ENCODE measurements at places on chromosomes 2 and 18.

DNA sequence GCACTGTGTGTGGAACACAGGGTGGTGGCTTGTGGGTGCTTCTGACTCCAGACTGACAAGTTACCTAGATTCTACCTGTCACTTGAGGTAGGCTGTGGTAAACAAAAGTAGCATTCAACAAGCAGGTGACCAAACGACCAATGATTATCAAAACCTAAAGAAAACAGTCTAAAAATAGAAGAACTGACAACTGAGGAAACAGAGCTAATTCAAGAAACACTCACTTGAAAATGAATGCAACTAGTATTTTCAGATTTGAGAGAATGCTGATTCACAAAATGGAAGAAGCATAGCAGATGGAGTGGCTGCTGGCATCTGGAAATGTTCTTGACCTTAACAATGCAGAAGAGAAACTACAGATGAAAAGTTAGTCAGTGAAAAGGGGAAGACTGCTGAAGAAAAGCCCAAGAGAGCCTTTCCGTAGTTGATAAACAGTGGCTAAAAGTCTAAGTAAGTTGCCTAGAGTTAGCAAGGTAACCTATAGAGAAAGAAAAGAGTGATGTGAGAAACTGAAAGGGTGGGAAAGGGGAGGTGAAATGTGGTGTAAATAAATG is 170.4 kb downstream of the NCK2 start:
- no peak for DNase-seq

- DNase-seq, result no peak
Measured at GRCh38 chr2:30288561-30288960, 57.2 kb downstream of the LBH start.

DNA sequence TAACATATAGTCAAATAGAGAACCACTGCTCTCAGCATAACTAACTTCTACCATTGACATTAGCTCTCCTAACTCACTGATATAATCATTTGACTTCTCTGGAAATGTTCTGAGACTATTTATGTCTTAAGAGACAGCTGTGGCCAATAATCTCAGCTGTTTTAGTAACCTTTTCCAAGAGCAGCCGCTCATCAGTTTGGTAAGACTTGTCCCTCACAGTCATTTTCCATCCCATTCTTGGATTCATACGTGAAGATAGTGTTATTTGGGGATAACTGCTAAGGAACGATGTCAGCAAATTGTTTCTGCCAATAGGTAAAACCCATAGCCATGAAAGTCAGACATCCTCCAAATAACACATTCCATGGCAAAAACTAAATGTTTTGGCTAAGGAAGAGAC is 127.8 kb downstream of the LNPK start:
- DNase-seq, result no peak

- no peak for DNase-seq
Measured at GRCh38 chr2:121860033-121860757, 104.7 kb downstream of the TSN start.

DNA sequence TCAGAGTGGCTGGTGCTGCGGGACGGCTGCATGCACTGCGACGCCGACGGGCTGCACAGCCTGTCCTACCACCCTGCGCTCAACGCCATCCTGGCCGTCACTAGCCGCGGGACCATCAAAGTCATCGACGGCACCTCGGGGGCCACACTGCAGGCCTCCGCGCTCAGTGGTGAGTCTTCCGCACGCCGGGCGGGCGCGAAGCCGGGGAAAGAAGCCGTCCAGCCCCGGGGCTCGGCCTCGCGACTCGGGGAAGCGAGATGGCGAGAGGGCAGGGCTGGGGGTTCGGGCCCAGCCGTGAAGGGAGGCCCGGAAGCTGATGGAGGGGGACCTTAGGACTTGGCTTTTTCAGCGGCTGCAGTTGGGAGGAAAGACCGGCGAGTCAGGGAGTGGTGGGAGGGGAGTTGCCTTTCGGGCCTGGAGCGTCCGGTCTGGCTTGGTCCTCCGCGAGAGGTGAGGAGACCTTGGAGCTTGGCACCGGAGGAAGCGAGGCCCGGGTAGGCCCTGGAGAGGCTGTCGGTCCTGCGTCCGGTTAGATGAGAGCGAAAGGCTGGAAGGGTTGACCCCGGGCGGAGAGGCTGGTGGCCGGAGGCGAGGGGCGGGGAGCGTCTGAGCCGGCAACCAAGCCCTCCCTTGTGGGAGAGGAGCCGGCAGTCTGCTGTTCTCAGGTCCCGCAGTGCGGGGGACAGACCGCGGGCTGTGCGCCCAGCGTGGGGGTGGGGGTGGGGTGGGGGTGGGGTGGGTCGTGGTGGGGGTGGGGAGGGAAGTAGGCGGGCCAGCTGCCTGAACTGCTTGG is 691 bp downstream of the BIRC6 start:
- no peak for DNase-seq

DNA sequence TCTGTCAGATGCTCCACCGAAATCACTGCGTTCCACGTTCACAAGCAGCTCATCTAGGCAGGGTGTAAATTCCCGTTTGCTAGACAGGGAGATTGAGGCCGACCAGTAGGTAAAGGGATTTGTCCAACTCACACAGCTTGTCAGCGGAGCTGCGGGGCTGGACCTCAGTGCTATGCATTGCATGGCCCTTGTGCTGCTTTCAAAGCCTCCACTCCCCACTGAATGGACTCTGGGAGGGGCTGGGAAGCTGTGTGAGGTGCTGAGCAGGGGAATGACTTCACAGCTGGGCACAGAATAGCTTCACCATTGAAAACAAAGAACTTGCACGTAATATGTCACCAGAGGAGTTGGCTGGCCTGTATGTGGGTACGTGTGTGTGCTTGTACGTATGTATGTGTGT is 21.4 kb downstream of the CELF4 start:
- no peak for DNase-seq

GRCh38 chr2:210626849-210627248 is 70.5 kb downstream of the CPS1 start:
- DNase-seq, result no peak

- no peak for DNase-seq
Measured at GRCh38 chr2:64605026-64605471, 48.7 kb downstream of the SERTAD2 start.

- DNase-seq, result no peak
Measured at GRCh38 chr2:71620116-71620515, 166.8 kb downstream of the DYSF start.

- no peak for DNase-seq
Measured at GRCh38 chr2:2850859-2851258, 519.8 kb upstream of the MYT1L start.

- DNase-seq, result no peak
Measured at GRCh38 chr2:206585335-206585734, 57.0 kb upstream of the FAM237A start.

DNA sequence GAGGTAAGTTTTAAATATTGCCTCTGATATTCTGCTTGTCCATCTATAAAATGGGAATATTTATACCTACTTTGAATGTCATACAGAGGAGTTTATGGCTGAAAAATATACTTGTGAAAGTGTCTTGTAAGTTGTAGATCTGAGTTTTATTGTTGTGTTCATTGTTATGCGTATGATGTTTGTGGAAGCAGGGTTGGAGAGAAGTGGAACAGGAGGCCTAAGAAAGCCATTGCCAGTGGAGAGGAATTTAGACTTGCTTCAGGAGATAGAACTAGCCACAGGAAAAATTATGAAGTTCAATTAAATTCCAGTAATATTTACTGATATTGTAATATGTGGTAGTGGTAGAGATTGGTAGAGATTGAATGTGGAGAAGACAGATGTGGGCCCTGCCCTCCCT is 491.9 kb upstream of the FANCL start:
- DNase-seq, result no peak

- DNase-seq, result no peak
Measured at GRCh38 chr2:10036095-10036884, 7.1 kb upstream of the KLF11 start.

- no peak for DNase-seq
Measured at GRCh38 chr2:46803547-46803878, 112.1 kb downstream of the MCFD2 start.

GRCh38 chr2:237670641-237671040 is 43.3 kb downstream of the LRRFIP1 start:
- DNase-seq, result no peak

GRCh38 chr2:28956415-28956826 is 24.7 kb upstream of the TOGARAM2 start:
- no peak for DNase-seq

- DNase-seq, result no peak
Measured at GRCh38 chr18:3481696-3482210, 31.8 kb downstream of the TGIF1 start.

- no peak for DNase-seq
Measured at GRCh38 chr2:238775591-238775990, 72.3 kb upstream of the TWIST2 start.

DNA sequence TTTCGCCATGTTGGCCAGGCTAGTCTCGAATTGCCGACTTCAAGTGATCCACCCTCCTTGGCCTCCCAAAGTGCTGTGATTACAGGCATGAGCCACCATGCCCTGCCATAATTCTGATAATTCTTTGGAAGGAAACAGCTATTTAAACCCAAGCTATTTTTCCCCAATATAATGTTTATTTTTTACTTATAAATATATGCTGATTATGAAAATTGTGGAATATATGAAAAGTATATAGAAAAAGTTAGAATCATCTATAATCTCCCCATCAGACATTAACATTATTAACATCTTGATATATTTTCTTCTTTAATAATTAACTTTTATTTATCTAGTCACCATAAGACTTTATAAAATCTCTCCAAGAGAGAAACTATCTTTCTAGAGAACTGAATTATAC is 41.2 kb downstream of the HADHB start:
- DNase-seq, result no peak

- DNase-seq, result peak; percentile 68
Measured at GRCh38 chr18:50706199-50706598, 113.6 kb downstream of the MRO start.

Measured in DMS153 (cell line).